Cerebellum (tissue), 4 donors: ENCODE measurements at places on chromosomes 12 and 14.
A peak's percentile ranks its signal among the peaks of the same experiment; 100 is the strongest.

- DNase-seq, result peak; percentile 51
These were observed 207.0 kb downstream of the ATP23 start for GRCh38 chr12:58148405-58148804.

DNA sequence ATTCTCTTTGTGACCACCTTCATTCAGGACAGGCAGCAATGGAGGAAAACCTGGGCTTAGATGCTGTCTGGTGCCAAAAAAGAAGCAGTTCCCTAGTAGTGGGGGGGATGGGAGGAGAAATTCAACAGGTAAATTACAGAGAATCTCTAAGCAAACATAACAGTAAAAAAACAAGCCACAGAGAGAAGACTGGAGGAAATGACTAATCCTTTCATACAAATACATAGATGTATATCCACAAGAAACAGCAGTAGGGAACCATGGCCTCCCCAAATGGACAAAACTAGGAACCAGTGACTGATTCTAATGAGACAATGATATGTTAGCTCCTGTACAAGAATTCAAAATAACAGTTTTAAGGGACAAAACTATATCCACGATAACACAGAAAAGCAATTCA, 513.0 kb downstream of the NAV3 start:
- no peak for DNase-seq

- no peak for DNase-seq
These were observed 948.2 kb downstream of the BCL11B start for GRCh38 chr14:98323836-98324235.

GRCh38 chr14:101861464-101861863, 100.0 kb downstream of the PPP2R5C start:
- no peak for DNase-seq

- no peak for DNase-seq
These were observed 573.7 kb downstream of the BCL11B start for GRCh38 chr14:98698341-98698740.

- no peak for DNase-seq
These were observed 17.3 kb downstream of the GSG1 start for GRCh38 chr12:13085968-13086686.

DNA sequence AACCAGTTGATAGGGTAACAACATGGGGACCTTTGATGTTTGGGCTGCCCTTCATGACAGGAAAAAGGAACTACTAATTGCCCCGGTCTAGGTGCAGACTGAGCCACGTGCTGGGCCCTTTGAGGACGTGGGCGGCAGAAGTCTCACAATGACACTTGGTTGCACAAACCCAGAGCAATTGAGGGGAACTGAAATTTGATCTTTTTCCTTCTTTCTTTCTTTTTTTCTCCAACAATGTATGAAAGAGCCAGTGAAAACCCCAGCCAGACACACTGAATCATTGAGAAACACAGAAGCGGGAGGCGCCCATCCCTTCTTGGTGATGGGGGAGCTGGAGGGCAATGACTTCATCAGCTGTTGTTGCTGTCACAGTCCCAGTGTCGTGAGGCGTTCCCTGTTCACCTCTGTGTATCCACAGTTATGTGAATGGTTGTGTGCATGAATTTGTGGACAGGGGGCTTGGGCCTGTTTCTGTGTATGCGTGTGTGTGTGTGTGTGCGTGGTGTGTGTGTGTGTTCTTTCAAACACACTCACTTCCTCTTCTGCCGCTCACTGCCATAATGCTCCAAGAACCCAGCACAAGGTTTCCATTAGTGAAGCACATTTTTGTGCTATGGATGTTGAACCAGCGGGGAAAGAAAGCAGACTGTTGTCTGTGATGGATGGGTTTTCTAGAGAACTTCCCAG, 137.5 kb upstream of the CCND2 start:
- no peak for DNase-seq

GRCh38 chr14:33916663-33917565, 34.0 kb downstream of the EGLN3 start:
- DNase-seq, result peak; percentile 31

DNA sequence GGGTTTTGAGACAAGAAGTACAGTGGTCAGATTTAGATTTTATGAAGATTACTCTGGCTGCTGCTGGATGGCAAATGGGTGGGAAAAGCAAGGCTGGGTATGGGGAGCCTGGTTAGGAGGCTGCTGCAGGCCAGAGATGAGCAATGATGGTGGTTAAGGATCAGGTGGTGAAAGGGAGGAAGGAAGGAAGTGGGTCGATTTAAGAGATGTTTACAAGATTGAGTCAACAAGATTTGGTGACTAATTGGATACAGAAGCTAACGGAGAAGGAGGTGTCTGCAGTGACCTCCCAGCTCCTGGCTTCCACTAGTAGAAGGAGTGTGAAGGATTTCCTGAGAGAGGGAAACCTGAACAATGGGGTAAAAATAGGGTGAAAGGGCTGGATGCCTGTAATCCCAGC, 18.7 kb downstream of the NOS1 start:
- no peak for DNase-seq

- DNase-seq, result no peak
These were observed at the start of gene DNAJC22 for GRCh38 chr12:49346659-49347310. Gene DNAJC22 (plus strand): TSS chr12:49346888. CDS start chr12:49348873, 1,985 bp downstream.

DNA sequence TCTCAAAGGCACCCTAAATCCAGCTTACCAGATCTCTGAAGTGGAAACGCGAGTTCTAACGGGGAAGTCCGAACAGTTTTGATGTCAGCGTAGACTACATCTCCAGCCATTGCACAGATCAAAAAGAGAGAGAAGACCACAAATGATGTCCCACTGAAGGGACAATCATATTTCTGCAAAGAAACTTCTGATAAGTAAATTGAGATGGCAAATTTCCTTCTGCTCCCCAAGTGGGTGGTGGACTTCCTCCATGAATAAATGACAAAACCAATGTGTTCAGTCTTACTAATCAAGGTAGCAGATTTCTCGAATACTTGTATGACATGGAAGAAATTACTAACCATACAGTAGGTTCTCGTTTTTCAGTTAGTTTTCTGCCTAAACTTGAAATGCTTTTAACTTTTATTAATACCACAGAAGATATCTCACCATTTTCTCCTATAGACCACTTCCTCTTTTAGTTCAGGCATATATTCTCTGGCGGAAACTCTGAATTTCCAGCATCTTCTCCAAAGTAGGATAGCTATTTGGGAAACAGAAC, at the start of gene CLECL1:
CLECL1 (minus strand) TSS at position 177 of the 541 bp plus-strand sequence.
- DNase-seq, result no peak

GRCh38 chr12:39586816-39587215, 32.8 kb downstream of the ABCD2 start:
- DNase-seq, result no peak

DNA sequence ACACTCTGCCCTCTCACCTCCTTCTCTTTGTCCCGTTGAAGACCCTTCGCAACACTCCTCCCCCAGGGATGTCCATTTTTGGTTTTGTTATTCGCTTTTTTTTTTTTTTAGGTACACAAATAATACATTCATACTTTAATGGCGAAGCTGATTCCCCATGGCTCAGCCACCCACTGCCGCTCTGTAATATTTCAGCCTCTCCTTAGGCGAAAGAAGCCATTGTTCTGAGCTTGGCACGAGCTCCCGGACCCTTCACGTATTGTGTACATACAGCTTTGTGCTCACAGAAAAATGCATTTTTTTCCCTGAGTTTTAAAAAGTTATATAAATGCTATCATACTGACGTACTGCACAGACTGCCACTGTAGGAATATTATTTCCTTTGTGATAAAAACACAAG, 115.0 kb downstream of the TMEM132C start:
- DNase-seq, result no peak

DNA sequence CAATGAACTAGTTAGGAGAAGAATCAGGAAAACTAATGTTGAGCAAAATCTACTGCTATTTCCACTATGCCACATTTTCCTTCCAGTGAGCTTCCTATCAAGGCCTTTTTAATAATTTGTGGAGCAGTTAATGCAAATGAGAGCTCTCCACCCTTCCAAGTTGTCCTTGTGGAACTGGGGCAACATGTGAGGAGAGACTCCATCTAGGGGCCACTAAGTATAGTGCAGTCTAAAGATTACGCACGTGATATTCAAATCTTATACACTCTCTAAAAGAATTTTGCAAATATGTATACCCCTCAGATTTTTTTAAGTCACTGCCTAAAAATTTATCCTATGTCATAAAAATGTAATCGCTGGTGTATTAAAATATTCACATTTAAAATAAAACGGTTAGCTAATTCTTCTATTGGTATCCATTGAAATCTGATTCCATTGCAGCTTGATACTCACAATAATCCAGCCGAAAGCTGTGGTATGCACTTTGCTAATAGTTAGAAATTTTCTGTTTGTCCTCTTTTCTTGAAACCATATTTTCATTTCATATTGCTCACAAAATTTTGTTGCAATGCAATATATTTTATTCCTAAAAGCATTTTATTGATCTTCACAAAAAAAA, 100.1 kb downstream of the PAH start:
- DNase-seq, result peak; percentile 11

GRCh38 chr14:89330236-89331002, 86.6 kb downstream of the FOXN3 start:
- peak; percentile 49 for DNase-seq

DNA sequence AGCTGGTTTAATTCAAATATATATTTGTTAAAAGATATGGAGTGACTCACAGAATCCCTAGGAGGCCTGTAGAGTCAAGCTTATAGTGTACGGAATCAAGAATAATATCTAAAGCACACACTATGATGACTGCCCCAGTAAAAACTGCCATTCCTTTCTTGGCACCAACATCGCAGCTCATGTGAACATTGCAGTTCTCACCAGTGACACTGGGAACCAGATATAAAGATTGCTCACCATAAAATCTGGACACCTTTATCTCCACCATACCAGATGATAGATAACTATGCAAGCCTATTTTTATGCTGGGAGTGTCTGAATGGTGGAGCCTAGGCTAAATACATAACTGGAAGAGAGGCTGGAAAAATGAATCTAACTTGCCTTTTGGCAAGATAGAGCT, 463.9 kb upstream of the TBX3 start:
- no peak for DNase-seq

DNA sequence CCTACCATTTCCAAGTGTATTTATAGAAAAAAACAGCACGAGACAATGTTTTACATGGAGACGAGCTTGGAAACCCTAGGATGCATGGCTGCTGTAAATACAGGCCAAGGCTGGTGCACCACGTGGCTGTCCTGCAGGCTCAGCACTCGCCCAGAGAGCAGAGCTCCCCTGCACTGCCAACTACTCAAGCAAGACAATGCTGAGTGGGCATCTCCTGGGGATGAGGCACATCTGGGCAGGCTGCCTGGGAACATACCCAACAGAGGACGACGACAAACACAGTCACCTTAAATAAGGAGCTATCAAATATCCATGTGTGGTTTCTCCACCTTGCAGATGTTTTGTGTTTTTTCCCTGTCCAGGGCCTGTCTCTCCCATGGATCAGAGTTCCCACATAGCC, 128.3 kb upstream of the PRMT8 start:
- DNase-seq, result no peak

- DNase-seq, result no peak
These were observed 24.2 kb downstream of the CDK17 start for GRCh38 chr12:96375841-96376604.

DNA sequence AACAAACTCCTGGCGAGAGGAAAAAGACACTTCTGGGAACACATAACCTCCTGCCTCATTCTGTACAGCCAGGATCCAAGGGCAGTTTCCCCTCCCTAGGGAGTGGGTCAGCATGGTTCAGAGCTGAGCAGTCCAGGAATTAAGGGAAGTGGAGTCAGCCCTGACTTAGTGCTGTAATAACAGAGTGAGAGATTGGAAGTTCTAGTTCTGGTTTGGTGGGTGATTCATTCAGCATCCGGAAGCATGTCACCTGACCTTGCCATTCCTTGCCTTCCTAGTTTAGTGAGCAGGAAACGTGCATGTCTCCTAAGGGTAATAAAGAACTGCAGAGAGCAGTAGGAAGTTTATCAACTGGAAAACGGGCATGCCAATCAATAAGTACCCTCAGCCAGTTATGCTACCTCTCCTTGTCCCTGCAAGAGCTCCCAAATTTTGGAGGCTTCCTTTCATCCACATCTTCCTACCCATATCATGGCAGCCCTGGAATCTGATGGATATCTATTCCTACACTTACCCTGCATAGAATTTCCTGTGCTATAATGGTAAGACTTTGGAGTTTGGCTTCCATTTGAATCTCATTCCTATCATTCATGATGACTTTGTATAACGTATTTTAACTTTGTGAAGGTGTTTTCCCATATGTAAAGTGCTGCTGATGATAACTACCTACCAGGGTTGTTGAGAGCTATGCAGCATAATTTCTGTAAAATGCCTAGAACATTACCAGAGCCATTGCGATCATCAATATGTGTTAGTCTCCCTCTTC, 28.5 kb upstream of the MAGOHB start:
- no peak for DNase-seq

- DNase-seq, result peak; percentile 71
These were observed 51.4 kb upstream of the OAS1 start for GRCh38 chr12:112855375-112855774.

DNA sequence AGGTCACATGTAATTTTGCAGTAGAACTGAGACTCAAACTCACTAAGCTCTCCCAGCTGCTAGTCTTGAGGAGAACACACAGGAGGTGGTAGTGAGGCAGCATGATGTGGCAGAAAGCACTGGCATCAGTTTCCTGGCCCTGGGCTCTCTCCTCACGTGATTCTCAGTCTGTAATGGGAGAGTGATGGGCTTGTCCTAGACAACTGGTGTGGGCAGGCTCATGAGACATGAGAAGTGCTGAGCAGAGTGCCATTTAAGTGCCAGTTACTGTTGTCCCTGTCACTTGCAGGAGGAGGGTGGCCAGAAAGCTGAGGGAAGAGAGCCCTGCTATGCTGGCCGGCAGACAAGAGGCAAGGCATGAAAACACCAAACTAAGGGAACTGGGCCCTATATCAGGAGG, 48.5 kb upstream of the OVCH1 start:
- no peak for DNase-seq

DNA sequence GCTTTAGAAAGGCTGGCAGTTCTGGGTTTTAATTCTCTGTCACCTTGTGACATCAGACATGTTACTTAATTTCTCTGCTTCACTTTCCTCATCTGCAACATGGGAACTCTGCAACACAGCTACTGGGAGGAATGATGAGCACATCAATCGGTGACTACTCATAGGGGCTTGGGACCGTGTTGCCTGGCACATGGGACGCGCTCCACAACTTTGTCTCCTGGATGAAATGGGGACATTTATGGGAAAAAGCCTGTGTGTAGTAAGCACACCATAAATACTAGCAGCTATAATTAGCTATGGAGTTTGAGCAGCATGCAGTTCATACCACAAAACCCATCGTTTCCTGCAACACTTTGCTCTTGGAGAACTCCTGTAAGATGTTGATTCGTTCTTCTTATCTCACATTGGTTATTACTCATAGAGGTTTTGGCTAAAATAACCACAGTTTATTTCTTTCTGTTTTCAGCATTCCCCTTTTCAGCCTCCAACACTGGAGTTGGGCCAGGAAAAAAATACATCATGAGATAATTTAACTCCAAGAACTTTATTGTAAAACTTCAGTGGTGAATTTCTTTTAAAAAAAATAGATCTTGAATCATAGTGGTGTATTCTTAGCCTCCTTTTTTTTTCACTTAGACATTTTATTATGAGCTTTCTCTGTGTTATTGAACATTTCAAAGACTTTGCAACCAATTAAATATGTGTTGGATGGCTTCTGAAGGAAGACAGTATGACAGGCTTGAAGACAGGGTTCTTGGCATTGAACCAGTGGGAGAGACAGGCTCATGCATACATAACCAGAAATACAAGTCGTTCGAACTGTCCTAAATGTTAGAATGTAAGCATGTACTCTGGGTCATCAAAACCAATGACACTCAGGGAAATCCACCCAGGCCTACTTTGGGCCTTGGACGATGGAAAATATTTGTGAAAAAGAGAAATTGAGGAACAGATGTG, 72.7 kb downstream of the RIN3 start:
- no peak for DNase-seq
